ENCODE measurements at places on chromosomes 3 and 15. TPM values are rescaled to one million over a fixed set of nuclear protein-coding genes. Genes with fewer than 3 reads are reported as not detected.

DNA sequence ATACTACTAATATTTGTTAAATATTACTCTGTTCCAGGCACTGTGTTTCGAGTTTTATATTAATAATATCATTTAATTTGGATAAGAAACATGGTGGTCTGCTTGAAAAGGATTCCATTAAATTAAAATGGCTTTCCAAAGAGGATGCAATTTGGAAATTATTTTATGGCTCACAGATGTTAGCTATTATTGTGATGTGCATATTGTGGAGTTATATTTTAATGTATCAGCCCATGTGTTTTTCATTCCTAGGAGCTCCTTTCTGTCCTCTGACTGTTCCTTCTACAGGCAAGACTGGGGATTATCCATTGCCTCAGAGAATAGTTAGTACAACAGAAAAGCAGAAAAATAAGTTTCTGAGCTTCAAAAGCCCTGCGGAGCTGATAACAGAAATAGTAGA, 376.7 kb upstream of the PDZRN3 start:
- no peaks in the 10 kb centered on the region for H3K36me3 ChIP-seq
- H3K4me1 ChIP-seq = no peaks in the 10 kb centered on the region
- DNase-seq = no peak
- no peak overlapping the region for H3K4me3 ChIP-seq
- H3K27me3 ChIP-seq = no peaks in the 10 kb centered on the region

- H3K36me3 ChIP-seq = no peaks in the 10 kb centered on the region
- peak overlapping the region; percentile 14 for H3K4me3 ChIP-seq
- H3K27ac ChIP-seq = no peak overlapping the region
- no peak for DNase-seq
Measured at GRCh38 chr3:114213627-114214541, 23.5 kb downstream of the ZNF80 start.

DNA sequence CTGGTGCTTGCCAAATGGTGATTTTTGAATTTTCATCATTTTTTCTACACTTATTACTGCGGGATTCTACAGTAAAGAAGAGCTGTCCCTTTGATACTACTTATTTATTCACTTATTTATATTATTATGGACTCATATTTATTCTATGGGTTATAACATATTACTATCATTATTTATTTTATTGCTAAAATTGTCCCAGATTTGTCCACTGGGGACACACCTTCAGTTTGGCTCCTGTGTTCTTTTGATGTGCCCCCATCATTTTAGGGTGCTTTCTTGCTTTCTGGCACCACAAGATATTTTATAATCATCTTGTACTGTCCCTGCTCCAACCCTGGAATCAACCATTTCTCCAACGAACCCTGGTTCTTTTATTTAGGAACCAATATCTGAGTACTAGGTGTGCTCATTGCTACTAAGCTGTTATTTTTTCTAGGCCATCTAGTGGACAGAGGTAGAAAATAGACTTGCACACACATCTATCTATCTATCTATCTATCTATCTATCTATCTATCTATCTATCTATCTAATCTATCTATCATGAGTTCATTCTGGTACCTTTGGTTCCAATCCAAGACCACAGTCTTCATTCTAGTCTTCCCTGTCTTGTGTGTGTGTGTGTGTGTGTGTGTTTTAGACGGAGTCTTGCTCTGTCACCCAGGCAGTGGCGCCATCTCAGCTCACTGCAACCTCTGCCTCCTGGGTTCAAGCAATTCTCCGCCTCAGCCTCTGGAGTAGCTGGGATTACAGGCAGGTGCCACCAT, 16.0 kb downstream of the SLC22A14 start:
- H3K36me3 ChIP-seq = no peaks in the 10 kb centered on the region
- H3K27ac ChIP-seq = no peak overlapping the region
- no peaks in the 10 kb centered on the region for H3K27me3 ChIP-seq
- no peak overlapping the region for H3K4me3 ChIP-seq
- no peak for DNase-seq
- H3K4me1 ChIP-seq = no peaks in the 10 kb centered on the region

PPM1L gene
- 30.8 TPM for total RNA-seq

DNA sequence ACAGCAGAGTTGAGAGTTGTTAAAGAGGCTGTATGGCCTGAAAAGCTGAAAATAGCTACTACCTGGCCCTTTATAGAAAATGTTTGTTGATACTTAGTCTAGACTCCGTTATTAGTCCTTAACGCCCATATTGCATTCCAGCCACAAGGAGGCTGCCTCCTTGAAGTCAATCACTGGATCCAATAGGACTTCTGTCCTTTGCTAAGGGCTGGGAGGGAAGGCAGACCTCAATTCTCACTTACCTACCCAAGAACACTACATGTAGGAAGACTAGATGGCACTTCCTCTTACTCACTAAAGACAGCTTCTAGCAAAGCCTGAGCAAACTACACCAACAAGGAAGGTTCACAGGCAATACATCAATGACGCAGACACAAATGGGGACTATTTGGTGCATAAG, 139.5 kb upstream of the HACD2 start:
- no peaks in the 10 kb centered on the region for H3K27me3 ChIP-seq
- no peaks in the 10 kb centered on the region for H3K36me3 ChIP-seq
- H3K4me1 ChIP-seq = peaks cover 15% of the 10 kb centered on the region
- H3K27ac ChIP-seq = peak overlapping the region; percentile 91
- H3K4me3 ChIP-seq = no peak overlapping the region

CCR3 gene
- total RNA-seq = not detected

All from esophagus muscularis mucosa (tissue), 4 donors.